Kasumi-1 (cell line): ENCODE measurements at places on chromosomes 3 and 15.

DNA sequence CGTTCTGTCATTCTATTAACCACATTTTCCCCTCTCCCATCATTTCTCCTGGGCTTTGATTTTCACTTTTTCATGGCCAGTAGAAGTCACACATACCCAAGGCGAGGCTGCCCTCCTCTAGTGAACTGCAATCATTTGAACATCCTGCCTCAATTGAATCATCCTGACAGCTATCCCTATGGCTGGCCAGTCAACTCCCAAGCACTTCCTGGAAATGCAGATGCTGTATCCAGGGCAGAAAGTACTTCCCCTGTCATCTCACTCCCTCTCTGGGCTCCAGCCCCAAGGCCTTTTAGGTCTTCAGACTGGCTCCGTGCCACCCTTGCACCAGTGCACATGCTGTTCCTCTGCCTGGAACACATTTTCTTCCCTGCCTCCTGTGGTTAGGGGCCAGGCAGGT is 738.3 kb upstream of the CFAP20DC start:
- DNase-seq = no peak

DNA sequence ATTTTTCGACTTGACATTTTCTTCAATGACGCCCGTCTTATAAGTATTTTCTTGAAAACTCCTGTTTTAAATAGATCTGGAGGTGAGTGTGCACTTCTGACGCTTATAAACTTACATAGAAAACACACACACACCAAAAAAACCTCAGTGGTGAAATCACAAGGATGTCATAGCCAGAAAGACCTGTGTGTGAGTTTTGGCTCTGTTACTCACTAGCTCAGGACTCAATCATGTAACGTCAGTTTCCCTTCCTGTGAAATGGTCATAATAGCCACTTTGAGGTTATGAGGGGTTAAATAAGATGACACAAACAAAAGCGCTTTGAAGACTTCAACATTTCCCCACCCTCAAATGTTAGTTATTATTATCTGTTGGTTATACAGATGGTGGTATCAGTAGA is 1.8 kb downstream of the IL20RB start:
- no peak for DNase-seq

DNA sequence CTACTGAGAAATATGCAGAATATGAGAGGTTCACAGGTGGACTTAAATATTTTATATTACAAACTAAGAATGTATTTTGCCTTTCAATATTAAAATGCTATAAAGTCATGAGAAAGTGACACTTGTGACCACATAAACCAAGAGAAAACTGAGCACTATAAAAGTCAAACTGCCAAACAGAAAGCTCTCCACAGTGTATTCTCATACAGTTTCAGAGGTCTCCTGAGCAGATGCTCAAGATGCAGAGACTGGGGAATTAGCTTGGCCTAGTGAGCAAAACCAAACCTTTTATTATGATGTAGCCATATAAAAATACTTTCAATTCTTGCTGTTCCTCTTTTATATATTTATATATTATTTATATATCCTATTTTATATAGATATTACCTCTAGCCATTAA is 227.8 kb downstream of the TBC1D5 start:
- DNase-seq = no peak

GRCh38 chr15:61879219-61879618 is 181.0 kb downstream of the VPS13C start:
- DNase-seq = no peak

- no peak for DNase-seq
Measured at GRCh38 chr3:134464064-134464688, 21.6 kb downstream of the ANAPC13 start.

DNA sequence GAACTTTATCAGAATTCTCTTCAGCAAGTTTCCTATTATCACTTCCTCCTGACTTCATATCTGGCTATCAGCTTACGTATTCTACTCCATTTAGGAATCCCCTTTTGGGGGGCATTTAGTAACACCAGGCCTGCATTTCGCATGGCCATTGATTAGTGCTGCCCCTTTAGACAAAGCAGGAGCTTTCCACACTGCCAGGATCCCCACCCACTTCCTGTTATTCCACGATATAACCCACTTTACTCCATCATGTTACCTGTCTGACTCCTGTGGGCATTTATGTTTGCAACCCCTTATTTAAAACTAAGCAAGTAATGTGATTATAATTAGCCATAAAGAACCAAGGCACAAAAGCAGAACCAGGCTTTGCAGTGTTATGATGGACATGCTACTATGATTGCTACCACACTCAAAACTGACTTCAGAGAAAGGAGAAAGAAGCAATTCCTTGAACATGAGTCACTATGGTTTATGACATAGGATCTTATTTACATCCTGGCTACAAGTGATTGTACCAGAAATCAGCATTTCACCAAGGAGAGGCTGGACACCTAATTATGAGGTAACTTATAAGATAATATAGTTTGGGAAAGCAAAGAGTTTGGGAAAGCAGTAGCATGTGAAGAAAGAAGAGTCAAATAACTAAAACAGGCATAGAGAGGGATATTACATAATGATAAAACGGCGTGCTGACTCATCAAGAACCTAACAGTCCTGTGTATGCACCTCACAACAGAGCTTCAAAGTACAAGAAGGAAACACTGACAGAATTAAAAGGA is 96.3 kb downstream of the IGSF11 start:
- DNase-seq = no peak

DNA sequence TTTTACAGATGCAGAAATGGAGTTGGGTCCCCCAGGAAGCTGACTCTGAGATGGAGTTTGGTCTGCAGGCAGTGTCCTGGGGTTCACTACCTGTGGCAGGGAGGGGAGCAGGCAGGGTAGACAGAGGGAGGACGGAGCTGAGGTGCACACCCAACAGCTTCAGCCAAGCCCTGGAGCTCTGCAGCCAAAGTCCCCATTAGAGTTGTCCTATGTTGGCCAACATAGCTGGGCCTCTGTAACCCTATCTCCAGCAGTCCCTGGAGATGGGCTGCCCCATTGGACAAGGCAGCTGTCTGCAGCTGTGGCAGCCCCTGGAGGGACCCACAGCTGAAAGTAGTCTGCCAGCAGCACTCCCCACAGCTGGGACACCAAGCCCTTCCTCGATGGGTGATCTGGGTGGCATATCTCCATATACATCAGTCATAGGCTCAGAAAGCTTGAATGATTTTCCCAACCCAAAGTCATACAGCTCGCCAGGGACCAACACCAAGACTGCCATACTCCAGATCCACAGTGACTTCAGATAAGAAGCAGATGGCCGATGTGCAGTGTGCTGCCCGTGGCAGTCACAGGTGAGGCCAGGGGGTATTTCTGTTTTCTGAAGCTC is 31.9 kb downstream of the STARD5 start:
- no peak for DNase-seq

DNA sequence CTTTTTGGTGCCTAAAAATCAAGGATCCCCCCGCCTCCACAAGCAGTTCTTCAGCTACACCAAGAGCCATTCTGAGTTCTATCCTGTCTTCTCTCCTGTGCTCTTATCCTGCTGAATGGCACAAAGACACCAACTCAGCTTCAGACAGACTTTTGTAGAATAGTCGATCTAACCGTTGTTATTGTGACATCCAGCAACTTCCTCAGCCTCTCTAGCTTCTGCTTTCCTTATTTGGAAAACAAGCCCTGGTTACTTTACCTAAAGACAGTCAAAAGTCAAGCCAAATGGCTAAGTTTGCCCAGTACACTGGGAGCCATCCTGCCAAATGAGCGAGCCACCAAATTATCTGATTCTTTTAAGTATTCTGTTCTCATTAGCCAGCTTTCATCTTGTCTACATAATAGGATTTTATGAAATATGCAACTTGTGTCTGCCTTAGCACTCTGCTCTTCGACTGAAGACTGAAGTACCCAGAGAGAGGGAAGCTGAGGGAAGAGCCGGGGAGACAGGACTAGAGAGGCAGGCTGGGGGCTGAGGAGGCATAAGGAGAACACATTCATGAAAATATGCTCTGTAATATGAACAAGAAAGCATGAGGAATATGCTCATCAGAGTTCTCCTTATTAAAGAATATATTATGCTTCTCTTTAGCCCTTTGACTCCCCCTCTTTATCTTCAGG is 35.1 kb downstream of the LYZL4 start:
- peak; percentile 84 for DNase-seq

- DNase-seq = no peak
Measured at GRCh38 chr3:87856126-87856525, 202.7 kb downstream of the CGGBP1 start.

- no peak for DNase-seq
Measured at GRCh38 chr3:43627360-43627759, 5.5 kb upstream of the ANO10 start.

DNA sequence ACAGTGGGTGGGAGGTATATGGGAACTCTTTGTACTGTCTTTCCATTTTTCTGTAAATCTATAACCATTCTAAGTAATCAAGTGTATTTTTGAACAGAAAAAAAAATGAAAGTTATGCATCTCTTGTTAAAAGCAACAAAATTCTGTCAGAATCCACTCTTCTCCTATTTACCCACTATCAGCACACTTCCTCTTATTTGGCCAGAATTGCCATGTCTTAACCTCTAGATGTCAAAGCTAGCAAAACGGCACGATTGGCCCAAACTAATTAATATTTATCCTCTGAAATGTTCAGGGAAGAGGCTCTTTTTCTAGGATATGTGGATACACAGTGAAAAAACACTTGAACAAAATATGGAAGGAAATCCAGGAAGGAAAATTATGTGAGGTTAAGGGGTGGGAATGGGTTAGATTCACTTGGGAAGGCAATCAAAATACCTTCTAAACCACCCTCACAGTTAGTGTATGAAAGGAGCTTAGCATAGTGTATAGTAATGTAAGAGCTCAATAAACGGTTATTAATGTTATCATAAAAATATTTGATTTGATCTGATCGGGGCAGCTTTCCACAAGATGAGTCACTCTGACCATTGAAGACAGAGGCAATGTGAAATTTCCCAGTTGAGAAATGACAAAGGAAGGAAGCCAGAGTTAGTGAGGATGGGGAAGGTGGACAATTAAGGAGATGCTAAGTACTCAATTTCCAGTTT is 20.1 kb upstream of the TGFBR2 start:
- peak; percentile 9 for DNase-seq

- no peak for DNase-seq
Measured at GRCh38 chr3:10581251-10581650, 75.9 kb upstream of the ATP2B2 start.

DNA sequence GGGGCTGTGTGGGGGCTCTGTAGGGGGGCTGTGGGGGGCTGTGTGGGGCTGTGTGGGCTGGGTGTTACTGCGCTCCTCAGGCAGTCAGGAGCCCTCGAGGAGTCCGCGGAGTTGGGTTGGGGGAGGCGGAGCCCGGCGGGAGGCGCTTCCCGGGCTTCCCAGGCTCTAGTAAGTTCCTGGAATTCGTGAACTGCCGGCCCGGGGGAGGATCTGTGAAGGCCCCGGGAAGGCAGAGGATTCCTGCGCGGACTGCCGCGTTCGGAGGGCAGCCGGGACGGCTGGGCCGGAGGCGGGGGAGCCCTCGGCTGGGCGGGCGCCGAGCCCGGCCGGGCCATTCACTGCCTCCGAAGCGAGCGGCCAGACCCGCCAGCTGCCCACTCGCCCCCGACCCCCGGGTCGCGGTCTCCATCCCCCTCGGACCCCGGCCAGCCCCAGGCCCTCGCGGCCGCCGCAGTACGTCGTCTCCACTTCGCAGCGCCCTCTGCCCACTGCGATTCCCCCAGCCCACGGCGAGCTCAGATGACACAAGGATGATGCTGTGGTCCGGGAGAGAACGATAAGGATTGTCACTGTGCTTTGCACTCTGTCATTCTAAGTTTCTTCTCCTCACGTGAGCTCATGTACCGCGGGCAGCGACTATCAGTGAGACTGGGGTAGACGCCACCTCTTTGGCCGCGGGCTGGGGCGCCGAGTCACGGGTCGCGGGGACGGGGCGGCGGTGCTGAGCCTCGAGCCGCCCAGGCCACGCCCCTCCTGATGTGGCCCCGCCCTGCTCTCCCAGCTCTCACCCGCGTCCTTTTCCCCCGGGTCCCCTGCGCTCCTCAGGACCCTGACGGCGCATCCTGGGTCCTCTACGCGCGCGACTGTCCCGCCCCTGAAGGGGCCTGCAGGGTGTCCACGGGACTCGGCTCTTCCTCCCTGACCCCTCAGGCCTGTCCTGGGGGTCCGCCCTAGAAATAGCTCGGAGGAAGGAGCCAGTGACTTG is 65.3 kb downstream of the KLF13 start:
- no peak for DNase-seq

DNA sequence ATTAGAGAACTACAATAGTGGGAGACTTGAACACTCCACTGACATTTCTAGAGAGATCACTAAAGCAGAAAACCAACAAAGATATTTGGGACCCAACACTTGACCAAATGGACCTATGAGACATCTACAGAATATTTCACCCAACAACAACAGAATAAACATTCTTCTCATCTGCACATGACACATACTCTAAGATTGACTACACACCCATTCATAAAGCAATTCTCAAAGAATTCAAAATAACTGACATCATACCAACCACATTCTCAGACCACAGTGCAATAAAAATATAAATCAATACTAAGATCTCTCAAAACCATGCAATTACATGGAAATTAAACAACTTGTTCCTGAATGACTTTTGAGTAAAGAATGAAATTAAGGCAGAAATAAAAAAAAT is 473.7 kb downstream of the LPP start:
- DNase-seq = no peak

GRCh38 chr3:57444469-57444868 is 99.7 kb downstream of the DNAH12 start:
- no peak for DNase-seq

- no peak for DNase-seq
Measured at GRCh38 chr15:74964794-74965193, 8.2 kb upstream of the RPP25 start.

DNA sequence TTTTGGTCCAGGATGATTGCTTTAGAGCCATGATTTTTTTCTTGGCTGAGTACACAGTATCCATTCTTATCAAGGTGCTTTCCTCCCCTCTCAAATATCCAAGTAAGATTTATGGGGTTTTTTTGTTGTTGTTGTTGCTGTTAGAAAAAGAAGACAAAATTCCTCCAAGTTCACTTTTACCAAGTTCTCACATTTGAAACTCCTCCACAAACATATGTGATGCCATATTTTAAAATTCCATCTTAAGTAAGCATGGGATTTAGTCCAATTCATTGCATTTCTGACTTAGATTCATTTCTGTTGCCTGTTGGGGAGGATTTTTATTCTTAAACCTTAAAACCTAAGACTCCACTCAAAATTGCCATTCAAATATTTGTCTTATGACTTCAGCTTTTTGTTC is 128.6 kb upstream of the SPATA12 start:
- DNase-seq = no peak

GRCh38 chr3:30832961-30833575 is 61.4 kb downstream of the GADL1 start:
- DNase-seq = no peak
